ENCODE measurements at places on chromosomes 5 and 9. TPM values are rescaled to one million over a fixed set of nuclear protein-coding genes. Genes with fewer than 3 reads are reported as not detected.

DNA sequence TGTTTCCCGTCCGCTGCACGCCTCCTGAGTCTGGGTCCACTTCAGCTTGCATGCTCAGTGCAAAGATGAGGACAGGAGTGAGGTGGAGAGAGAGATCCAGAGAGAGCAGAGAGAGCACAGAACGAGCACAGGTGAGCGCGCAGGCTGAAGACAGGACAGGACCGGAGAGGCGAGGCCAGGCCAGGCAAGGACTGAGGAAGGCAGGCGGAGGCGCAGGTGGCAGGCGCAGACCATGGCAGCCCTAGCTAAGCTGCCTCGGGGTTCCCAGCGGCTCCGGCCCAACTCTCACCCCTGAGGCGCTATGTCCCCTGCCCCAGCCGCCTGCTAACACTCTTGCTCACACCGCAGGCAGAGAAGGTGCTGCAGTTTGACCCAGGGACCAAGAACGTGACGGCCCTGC lies 9.7 kb downstream of the GRIN1 start:
- DNase-seq = no peak

DNA sequence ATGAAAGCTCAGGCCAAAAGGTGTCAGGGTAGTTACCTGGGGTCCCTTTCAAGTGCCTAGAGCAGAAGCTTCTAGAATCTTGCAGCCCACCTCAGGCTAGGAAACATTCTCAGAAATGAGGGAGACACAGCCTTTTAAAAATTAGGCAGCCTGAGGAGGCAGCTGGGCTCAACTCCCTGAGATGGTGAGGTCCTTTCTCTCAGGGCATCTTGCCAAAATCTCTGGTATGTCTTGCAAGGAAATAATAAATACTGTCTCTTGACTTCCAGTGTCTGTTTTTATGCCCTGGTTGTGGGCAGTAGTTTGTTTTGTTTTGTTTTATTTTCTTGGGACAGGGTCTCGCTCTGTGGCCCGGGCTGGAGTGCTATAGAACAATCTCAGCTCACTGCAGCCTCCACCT lies 100.9 kb upstream of the APC start:
- DNase-seq = no peak

DNA sequence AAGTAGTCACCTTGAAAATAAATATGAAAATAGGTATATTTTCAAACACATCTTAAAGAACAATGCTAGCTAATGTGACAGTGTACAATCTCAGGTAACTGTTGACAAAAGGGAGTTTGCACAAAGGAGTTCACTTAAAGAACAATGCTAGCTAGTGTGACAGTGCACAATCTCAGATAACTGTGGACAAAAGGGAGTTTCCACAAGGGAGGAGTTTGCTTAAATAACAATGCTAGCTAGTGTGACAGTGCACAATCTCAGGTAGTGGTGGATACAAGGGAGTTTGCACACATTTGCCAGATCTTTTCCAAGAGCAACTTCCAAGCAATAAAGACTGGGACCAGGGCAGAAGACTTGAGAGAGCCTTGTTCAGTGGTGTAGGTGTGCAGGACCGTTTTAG lies 442.9 kb upstream of the FTMT start:
- no peak for DNase-seq

DNA sequence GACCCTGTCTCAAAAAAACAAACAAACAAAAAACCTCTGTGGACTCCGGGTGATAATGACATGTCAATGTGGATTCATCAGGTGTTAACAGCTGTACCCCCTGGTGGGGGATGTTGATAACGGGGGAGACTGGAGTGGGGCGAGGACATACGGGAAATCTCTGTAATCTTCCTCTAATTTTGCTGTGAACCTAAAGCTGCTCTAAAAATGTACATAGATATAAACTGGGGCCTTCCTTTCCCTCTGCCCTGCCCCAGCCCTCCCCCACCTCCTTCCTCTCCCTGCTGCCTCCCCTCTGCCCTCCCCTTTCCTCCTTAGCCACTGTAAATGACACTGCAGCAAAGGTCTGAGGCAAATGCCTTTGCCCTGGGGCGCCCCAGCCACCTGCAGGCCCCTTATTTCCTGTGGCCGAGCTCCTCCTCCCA lies 1.4 kb upstream of the CEL start:
- DNase-seq = no peak

DNA sequence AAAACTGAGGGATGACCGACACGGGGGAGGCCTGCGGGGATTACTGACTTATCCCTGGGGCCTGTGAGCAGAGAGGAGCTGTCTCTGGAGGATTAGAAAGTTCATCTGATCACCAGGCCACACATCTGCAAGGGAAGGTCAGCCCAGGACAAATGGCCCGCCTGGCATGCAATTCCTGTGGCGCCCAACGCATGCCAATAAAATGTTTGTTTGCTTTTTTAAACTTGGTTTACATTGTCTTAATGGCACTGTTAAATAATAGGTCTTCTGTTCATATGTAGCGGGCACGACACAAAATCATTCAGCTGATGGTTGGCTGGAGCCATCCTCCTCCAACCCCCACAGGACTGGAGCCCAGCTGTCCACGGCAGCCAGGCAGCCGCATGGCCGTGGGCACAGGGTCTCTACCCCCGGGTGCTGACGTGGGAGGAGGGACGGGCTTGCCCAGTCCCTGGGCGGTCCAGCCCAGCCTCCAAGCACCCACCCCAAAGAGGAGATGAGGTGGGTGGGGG lies 41.0 kb upstream of the SLC12A7 start:
- DNase-seq = no peak

GRCh38 chr9:126320158-126320922 lies 6.3 kb upstream of the MVB12B start:
- no peak for DNase-seq

DNA sequence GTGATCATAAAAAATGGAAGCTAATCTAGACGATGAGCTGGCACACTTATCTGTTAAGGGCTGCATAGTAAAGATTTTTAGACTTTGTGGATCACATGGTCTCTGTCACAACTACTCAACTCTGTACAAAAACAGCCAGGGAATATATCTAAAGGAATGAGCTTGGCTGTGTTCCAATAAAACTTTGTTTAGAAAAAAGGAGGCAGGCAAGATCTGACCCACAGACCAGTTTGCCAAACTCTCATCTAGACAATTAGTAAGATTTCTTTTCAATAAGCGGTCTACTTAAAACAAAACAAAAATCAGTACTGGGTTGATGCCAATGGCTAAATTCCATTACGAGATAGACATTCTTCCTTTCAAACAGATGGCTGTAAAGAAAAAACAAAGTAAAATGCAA lies 53.0 kb upstream of the RETREG1 start:
- no peak for DNase-seq

GRCh38 chr5:78078858-78079257 lies 215.6 kb downstream of the AP3B1 start:
- DNase-seq = no peak

DNA sequence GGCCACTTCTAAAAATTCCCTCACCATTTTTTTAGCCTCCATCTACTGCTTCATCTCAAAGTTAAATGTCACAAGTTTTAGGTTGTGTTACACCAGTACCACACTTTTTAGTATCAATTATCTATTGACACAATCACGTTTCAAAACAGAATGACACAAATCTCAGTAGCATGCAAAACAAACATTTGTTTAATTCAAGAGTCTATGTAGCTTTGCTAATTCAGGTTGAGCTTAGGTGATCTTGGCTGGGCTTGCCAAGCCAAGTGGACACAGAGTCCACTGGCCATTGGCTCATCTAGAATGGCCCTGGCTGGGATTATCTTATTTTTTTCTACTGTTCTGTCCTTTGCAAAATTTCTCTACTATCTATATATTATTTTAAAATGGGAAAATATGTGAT lies 61.9 kb upstream of the JAK2 start:
- no peak for DNase-seq

- DNase-seq = no peak
Measured at GRCh38 chr9:206481-206880, 8.2 kb upstream of the DOCK8 start.

- DNase-seq = no peak
Measured at GRCh38 chr5:133969654-133970324, 1.4 kb upstream of the C5orf15 start.

- no peak for DNase-seq
Measured at GRCh38 chr9:36772449-36773403, 200.0 kb downstream of the MELK start.

DNA sequence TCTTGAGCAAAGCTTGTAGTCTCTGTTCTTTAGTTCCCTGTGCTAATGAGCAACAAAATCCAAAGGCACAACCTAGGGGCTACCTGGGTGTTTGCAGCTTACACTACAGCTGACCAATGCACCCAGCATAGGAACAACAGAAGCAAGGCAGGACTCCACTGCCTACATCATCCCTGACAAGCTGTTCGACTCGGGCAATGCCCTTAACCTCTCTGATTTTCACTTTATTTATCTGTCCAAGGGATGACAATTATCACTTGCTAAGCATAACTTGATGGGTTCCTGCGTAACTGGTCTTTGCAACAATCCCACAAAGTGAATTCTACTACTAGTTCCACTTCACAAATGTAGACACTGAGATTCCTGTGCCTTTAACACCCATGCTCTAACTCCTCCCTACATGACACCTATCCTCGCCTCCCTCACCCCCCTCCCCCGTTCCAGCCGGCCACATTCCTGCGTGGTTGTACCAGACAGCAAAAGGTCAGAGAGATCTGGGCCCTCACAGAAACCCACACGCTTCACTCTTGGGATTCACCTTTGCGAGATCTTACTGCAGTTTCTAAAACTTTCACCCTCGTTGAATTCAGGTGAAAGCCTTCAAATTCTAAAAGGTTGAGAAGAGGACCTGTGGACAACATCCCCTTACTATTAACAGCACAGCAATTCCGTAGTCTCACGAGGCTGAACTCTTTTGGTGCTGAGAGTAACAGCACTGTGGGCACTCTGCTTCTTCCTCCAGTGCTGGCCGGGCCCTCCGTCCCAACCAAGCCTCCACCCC lies 995 bp downstream of the IPPK start:
- DNase-seq = no peak

DNA sequence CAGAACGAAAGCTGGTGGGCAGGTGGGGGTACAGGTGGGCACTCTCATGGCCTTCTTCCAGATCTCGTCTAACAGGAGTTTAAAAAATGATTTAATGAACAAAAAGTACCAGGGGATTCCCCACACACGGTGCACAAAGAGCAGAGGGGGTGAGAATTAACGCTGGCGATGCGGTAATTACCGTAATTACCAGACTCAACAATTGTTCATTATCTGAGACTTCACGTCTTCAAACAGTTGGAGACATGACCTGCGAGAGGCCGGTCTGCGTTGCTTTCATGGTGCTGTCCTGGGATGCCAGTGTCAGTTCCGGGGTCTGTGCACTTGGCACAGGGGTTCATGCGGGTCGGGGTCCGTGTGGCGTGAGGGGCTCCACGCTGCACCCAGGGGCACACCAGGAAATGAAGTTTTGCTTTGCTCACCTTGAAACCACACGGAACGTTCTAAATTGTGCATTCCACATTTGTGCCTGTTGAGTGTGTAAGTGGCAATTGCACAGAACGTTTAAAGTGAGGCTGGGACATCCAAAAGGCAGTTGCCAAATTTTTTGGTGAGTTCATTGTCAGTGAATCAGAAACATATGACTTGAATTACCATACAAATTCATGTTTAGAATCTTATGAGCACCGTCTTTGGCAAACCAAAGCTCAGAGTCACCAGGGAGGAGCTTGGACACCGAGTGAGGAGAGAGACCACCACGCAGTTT lies 256.4 kb upstream of the IRX1 start:
- no peak for DNase-seq

GRCh38 chr9:137309368-137310188 lies 7.5 kb upstream of the NRARP start:
- no peak for DNase-seq

- DNase-seq = no peak
Measured at GRCh38 chr9:129962889-129963703, 79.9 kb downstream of the FNBP1 start.

- no peak for DNase-seq
Measured at GRCh38 chr5:109529520-109529919, 119.7 kb upstream of the PJA2 start.

GRCh38 chr5:56359809-56360685 lies 126.9 kb upstream of the ANKRD55 start:
- no peak for DNase-seq

GRCh38 chr9:69623276-69623675 lies 48.9 kb downstream of the APBA1 start:
- DNase-seq = no peak

GRCh38 chr5:138705567-138705966 lies 47.7 kb upstream of the CTNNA1 start:
- DNase-seq = no peak

DNA sequence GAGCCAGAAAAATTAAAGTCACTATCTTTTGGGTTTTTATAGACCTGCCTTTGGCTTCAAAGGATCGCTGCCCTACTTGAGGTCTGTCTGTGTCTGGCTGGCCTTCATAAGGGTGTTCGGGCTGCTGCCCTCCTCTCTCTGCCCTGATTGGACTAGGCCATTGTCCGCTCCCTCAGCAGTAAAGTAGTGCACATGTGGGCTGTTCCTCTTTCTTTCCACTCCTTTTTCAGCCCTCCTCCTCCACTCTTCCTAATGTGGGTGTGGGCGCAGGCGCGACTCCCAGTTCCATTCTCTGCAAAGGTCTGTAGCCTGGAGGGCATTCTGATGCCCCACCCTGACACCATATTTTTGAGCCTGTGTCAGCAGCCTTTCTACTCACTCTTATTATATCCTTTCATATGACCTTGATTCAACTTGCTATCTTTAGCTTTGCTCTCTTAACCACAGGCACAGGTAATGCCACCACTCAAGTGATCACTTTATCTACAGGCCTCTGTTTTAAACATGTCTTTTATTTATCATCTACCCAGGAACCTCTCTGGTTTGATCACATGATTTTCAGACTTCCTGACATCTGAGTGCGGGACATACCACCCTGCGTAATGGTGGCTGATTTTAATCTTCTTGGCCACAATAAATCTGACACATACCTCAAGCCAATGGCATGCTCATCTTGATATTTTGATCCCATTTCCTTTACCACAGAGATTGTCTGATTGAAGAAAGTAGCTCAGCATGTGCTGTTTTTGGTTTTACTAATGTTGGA lies 144.5 kb downstream of the AOPEP start:
- no peak for DNase-seq

DNA sequence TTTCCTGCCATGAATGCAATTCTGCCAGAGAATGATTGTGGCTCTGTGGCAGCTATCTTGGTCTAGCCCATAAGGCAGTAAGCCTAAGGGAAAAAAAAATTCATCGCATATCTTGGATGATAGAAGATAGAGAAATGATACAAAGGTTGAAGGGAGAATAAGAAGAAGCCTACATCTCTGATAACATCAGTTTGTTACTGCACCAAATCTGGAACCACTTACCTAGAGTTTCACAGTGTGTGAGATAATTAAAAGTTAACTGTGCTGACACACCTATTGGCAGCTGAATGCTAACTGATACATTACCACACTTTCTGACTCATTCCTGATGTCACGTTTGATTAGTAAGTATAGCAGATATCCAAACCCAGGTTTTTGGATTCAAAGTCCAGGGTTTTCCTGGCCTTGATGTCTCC lies 91.6 kb upstream of the TAF11L2 start:
- DNase-seq = no peak

Gene NADK2
- total RNA-seq = 9.6 TPM

Gene HAND1
- not detected for total RNA-seq

Gene BHMT2
- 4.2 TPM for total RNA-seq

Gene PCDHGA8
- 6.4 TPM for total RNA-seq

Gene PCDHGC5
- total RNA-seq = 3.4 TPM

Gene CD14
- 48.4 TPM for total RNA-seq

Gene SHROOM1
- 17.7 TPM for total RNA-seq

Gene C5orf63
- total RNA-seq = 0.98 TPM

Gene PAEP
- total RNA-seq = not detected

Measured in vagina (tissue), 2 donors.